ENCODE measurements at places on chromosomes 11 and 22.

GRCh38 chr11:122751292-122752070 lies 86.8 kb upstream of the CRTAM start:
- no peak for DNase-seq

DNA sequence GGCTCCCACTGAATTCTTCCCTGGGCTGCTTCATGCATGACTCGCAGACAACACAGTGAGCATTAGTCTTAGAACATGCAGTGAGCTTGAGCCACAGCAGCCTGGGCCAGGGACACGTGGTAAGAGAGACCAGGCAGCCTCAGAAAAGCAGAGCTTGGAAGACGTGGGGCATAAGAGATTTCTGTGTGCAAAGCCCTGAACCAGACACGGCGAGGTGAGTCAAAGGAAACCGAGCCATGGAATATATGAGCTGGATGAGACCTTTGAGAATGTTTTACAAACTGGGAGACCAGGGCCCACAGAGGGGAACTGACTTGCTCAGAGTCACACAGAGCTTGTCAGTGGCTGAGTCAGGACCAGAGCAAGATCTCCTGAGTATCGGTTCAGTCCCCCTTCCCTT lies 8.5 kb upstream of the FXYD6 start:
- no peak for DNase-seq

GRCh38 chr11:77384571-77384970 lies 83.1 kb upstream of the GDPD4 start:
- DNase-seq = no peak

DNA sequence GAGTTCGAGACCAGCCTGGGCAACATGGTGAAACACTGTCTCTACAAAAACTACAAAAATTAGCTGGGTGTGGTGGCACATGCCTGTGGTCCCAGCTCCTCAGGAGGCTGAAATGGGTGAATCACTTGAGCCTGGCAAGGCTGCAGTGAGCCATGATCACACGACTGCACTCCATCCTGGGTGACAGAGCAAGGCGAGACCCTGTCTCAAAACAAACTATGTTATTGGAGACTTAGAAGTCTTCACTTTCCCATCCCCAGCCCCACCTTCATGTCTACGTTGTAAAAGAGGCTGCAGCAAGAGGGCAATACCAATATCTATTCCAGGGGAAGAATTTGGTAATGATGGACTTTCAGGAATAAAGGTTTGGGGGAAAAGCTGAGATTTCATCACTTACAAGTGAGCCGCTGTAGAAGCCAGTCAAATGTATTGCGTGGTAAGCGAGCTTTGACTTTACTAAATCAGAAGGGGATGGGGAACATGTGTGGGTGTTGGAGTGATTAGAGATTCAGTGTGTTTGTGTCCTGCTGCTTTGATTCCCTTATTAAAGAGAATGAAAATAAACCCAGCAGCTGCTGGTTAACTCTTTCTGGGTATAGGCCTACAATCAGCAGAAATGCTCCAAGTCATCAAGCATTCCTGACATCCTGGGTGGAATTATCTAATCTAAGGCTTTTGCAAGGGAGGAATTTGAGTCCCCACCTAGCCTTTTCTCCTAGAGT lies 53.7 kb downstream of the UBASH3B start:
- no peak for DNase-seq

- no peak for DNase-seq
These were observed 292.2 kb downstream of the INSC start for GRCh38 chr11:15406851-15407351.

- peak; percentile 73 for DNase-seq
These were observed 25.4 kb downstream of the SIK3 start for GRCh38 chr11:117072517-117073461.

GRCh38 chr22:46578251-46578823 lies 40.9 kb upstream of the CELSR1 start:
- no peak for DNase-seq

- no peak for DNase-seq
These were observed 207.0 kb downstream of the TBC1D22A start for GRCh38 chr22:46969491-46969890.

DNA sequence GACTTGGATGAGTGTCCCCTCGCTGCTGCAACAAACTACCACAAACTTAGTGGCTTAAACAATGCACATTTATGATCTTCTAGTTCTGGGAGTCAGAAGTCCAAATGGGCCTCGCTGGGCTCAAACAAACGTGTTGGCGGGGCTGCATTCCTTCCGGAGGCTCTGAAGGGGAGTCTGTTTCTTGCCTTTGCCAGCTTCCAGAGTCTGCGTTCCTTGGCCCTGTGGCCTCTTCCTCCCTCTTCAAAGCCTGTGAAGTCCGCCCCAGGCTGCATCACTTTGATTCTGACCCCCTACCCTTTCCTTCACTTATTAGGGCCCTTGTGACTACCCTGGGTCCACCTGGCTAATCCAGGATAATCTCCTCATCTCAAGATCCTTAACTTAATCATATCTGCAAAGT lies 80.3 kb upstream of the NECTIN1 start:
- DNase-seq = no peak

DNA sequence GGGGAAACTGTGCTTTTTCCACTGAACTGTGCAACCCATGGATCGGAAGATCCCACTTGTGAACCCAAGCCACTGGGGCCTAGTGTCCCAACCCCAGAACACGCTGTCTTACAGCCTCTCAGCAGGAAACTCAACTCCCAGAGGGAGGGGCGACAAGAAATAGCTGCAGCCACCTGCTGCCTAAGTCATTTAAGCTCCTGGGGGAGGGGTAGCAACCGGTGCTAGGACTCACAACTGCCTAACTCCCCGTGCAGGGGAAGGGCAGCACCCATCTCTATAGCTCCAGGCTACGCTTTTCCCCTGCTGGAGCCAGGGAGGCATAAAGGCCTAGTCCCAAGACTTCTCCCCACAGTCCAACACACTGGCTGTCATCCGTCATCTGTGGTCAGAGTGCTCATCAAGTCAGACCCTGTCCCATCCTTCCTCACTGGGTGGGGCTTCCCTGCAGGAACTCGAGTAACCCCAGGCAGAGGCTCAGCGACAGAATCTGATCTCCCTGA lies 363.0 kb downstream of the LUZP2 start:
- no peak for DNase-seq

DNA sequence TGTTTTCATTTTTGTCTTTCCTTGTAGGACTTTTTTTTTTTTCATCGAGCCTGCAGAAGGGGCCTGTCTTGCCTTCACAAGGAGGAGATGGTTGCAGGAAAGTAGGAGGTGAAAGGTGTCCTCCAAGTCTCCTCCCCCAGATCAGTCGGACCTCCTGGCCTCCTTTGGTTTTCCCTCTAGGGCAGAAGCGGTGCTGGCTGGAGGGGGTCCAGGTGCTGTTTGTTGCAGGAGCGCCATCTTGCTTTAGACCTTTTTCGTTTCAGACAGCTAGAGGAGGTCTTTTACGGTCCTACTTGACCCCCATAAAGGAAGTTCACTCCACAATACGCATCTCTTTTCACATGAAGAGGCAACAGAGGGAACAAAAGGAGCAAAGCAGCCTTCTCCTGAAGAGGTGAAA lies 66.0 kb downstream of the ZBTB16 start:
- no peak for DNase-seq

DNA sequence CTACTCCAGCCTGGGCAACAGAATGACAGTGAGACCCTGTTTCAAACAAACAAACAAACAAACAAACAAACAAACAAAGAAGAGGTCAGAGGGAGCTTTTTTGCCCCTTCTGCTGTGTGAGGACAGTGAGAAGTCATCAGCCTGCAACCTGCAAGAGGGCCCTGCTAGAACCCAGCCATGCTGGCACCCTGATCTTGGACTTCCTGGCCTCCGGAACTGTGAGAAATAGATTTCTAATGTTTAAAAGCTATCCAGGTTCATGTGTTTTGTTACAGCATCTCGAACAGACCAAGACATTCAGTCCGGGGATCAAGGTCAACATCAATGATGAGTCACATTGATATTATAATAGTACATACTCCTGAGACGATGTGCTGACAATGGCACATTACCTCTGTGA lies 41.4 kb upstream of the GRAMD1B start:
- DNase-seq = no peak

- DNase-seq = no peak
These were observed 12.4 kb upstream of the SYN3 start for GRCh38 chr22:33070600-33070999.

GRCh38 chr22:43507235-43507634 lies 95.4 kb downstream of the MPPED1 start:
- DNase-seq = no peak

DNA sequence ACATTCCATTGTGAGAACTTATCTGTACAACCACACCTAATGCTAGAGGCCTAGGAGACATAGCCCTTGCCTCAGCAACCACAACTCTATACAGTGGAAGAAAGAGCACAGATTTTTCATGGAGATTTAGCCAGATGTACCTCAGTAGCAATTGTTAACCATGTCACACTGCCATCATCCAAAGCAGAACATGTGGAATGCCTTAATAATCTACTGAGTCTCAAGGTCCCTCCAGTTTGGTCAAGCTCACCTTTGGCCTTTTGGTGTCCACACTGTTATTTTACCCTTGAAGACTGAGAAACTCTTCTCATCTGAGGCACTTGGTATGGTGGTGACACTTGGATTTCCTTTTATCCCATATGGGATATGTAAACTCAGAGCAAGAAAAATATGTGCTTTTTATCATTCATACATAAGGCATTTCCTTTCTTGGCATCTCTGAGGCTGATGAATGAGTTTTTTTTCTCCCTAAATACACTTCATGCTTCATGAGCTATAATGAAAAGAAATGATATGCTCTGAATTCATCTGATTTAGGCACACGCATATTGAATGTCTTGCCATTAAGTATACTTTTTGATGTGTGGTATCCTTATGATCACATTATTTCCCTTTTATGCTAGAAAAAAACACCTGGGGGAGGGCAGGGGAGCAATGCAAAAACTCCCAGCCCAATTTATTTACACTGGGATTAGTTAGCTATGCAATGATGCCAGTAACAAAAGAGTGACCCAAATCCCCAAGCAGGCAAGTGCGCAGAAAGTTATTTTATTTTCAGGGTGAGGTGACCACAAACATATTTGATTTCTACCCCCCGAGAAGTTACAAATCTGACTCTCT lies 63.3 kb upstream of the ME3 start:
- DNase-seq = no peak

GRCh38 chr22:28604966-28605761 lies 74.5 kb downstream of the TTC28 start:
- DNase-seq = peak; percentile 2

GRCh38 chr11:46521961-46522681 lies 71.7 kb downstream of the AMBRA1 start:
- DNase-seq = no peak

GRCh38 chr11:61969838-61970662 lies 2.6 kb upstream of the FTH1 start:
- peak; percentile 84 for DNase-seq

DNA sequence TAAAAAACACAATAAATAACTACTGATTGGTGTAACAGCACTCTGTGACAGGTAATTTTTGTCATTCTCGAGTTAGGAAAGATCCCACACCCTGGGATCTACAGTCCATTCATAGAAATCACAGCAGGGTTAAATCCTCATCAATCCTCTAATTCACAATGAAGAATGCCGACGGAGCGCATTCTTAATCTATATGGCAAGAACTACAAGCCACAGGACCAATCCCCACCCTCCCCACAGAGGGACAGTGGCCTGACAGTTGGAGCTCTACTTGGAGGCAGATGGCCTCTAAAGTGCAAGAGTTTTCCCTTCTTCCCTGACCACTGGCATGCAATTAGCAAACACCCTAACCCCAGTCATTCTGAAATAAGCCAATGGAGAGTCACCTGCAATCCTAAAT lies 34.2 kb downstream of the TCF20 start:
- no peak for DNase-seq

DNA sequence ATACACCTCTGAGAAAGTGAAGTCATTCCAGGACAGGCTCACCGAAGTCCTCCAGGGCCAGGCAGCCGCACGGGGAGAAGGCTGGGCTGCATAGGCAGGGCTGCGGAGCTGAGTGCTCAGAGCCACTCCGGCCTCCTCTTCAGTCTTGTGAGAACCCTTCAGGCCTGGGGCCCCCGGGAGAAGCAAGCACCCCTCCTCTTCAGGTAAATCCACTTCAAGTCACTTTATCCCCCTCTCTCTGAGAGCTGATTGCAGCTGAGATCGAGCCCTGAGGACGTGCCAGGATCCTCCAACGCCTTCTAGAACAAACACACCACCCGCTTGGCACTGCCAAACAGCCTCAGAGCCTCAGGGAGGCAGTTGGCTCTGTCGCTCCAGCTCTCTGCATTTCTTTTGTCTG lies 1526.3 kb downstream of the BRD1 start:
- no peak for DNase-seq

GRCh38 chr11:123547180-123547579 lies 107.2 kb downstream of the SCN3B start:
- no peak for DNase-seq

DNA sequence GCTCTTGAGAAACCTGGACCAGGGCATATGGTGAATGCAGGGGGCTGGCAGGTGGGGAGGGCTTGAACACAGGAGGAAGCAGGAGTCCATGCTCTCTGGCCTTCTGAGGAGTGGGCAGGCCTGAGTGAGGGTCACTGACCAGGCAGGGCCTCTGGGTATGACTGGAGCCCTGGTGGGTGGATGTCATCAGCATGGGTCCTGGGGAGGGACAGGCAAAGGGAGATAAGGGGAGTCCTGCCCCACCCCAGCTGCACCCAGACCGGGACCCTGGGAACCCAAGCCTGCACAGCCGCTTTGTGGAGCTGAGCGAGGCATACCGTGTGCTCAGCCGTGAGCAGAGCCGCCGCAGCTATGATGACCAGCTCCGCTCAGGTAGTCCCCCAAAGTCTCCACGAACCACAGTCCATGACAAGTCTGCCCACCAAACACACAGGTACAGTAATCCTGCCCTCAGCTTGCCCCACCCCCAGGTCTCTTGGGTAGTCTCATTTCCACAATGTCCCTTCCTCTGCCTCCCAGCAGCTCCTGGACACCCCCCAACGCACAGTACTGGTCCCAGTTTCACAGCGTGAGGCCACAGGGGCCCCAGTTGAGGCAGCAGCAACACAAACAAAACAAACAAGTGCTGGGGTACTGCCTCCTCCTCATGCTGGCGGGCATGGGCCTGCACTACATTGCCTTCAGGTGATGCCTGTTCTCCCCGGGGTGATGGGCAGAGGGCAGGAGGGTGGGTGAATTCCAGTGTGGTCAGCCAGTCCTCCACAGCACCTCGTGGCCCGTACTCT lies 2.0 kb upstream of the VEGFB start:
- DNase-seq = no peak

- peak; percentile 58 for DNase-seq
These were observed 130.2 kb downstream of the NCAM1 start for GRCh38 chr11:113091481-113091780.

DNA sequence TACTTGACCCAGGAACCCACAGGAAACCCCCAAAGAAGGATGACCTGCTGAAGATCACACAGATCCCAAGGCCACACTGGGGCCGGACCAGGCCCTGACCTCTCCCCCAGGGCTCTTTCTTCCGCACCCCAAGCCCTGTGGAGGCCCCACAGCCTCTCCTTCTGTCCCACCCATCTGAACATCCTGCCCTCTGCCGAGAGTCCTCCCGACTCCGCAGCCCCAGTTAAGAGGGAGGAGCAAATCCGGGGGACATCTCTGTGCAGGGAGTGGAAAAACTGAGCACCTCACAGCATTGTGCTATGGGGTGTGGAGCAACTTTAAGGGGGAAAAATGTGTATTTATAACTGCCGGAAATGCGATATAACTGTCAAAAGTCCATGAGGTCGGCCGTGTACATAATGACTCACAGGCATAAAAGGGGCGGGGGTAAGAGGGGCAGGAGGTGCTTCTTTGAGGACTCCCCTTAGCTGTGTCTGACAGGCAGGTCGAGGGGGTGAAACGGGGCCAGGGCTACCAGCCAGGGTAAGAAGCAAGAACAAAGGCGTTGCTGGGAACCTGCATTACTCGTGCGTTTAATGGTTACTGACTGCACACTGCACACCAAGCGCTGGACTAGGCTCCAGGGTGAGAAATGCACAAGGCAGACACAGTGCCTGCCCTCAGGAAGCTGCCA lies 57.2 kb downstream of the WNT11 start:
- no peak for DNase-seq
